Bronchial epithelial cell (primary cell): ENCODE measurements at places on chromosomes 12 and 14. TPM values are rescaled to one million over a fixed set of nuclear protein-coding genes. Genes with fewer than 3 reads are reported as not detected.

Gene CGRRF1
- 19.7 and 20.6 TPM in 2 replicates for total RNA-seq

Gene CCDC177
- total RNA-seq: not detected in 2 replicates

Gene MYL2
- not detected in 2 replicates for total RNA-seq

Gene KERA
- total RNA-seq: not detected in 2 replicates

Gene CCDC175
- not detected in 2 replicates for total RNA-seq

Gene RNASE3
- not detected in 2 replicates for total RNA-seq

Gene TSHR
- not detected in 2 replicates for total RNA-seq

Gene BLTP3B
- total RNA-seq: 12.9 and 14.0 TPM in 2 replicates

Gene TMEM179
- total RNA-seq: not detected in 2 replicates

Gene CD163L1
- total RNA-seq: not detected in 2 replicates

Gene NXPH4
- total RNA-seq: 0.53 and 1.9 TPM in 2 replicates

Gene EMP1
- total RNA-seq: 15.6 and 21.3 TPM in 2 replicates

Gene RDH5
- 1.1 and 2.3 TPM in 2 replicates for total RNA-seq

Gene APOLD1
- total RNA-seq: 1.4 and 2.6 TPM in 2 replicates

Gene HVCN1
- total RNA-seq: 0.53 and 0.77 TPM in 2 replicates

Gene SOAT2
- total RNA-seq: not detected in 2 replicates

Gene KRT84
- total RNA-seq: not detected in 2 replicates

Gene PIWIL1
- total RNA-seq: not detected in 2 replicates

Gene HIF1A
- total RNA-seq: 220 and 594 TPM in 2 replicates

Gene CCDC88C
- 20.4 and 21.3 TPM in 2 replicates for total RNA-seq

Gene KRT79
- total RNA-seq: under 0.01 and 0.26 TPM in 2 replicates

Gene AQP2
- total RNA-seq: not detected in 2 replicates

Gene CLECL1
- not detected in 2 replicates for total RNA-seq

Gene PLXNC1
- total RNA-seq: under 0.01 TPM in 2 replicates

Gene FGF6
- total RNA-seq: not detected in 2 replicates

Gene ANP32D
- not detected in 2 replicates for total RNA-seq

Gene ANKRD33
- not detected in 2 replicates for total RNA-seq

Gene FOXM1
- 0.79 and 0.90 TPM in 2 replicates for total RNA-seq

Gene MANSC4
- total RNA-seq: not detected in 2 replicates

Gene BDKRB2
- 3.2 and 6.5 TPM in 2 replicates for total RNA-seq

Gene TGM1
- 88.7 and 382 TPM in 2 replicates for total RNA-seq

Gene INSM2
- total RNA-seq: not detected in 2 replicates

Gene BICDL1
- total RNA-seq: 10.8 and 30.7 TPM in 2 replicates

Gene PAPLN
- 3.4 and 6.0 TPM in 2 replicates for total RNA-seq

Gene ACRBP
- under 0.01 and 0.51 TPM in 2 replicates for total RNA-seq

Gene NAP1L1
- total RNA-seq: 160 and 166 TPM in 2 replicates

Gene E2F7
- 3.4 and 5.8 TPM in 2 replicates for total RNA-seq

Gene IL22
- total RNA-seq: not detected in 2 replicates

Gene PPM1H
- total RNA-seq: 0.79 and 0.90 TPM in 2 replicates
